ENCODE measurements at places on chromosomes 4 and X.

DNA sequence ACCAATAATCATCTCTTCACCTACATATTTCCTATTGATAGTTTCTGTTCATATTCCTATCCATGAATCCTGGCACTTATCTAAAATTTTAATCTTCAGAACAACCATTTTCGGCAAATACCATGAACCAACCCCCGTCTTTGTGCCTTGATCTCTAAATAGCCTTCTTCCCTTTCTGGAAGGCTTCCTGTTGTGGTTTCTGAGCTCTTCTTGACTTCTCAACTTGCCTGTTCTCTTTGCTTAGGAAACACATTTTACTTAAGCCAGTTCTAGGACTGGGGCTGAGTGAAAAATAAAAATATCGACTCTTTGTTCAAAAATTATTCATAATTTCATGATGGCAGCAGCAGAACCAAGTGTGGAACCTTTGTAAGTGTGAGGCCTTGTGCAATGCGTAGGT lies 882.4 kb downstream of the C4orf33 start:
- DNase-seq, result no peak

DNA sequence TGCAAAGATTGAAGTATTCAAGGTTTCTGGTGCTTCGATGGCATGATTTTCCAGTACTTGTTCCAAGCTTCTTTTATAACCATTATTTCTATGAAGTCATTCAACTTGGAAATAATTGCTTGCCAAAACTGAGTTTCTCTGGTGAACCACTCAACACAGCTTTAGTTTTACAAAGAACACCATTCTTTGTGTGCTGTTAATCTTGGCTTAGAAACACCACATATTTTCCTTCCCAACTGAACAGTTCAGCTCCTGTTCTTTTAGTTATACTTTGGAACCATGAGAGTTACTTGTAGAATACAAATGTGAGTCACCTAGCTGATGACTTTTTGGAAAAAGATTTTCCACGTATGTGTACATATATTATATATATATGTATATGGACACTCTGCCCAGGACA lies 32.7 kb downstream of the TMEM47 start:
- DNase-seq, result no peak

- DNase-seq, result no peak
Measured at GRCh38 chrX:105564501-105564900, 257.8 kb upstream of the NRK start.

- no peak for DNase-seq
Measured at GRCh38 chr4:15547392-15547791, 77.7 kb downstream of the CC2D2A start.

DNA sequence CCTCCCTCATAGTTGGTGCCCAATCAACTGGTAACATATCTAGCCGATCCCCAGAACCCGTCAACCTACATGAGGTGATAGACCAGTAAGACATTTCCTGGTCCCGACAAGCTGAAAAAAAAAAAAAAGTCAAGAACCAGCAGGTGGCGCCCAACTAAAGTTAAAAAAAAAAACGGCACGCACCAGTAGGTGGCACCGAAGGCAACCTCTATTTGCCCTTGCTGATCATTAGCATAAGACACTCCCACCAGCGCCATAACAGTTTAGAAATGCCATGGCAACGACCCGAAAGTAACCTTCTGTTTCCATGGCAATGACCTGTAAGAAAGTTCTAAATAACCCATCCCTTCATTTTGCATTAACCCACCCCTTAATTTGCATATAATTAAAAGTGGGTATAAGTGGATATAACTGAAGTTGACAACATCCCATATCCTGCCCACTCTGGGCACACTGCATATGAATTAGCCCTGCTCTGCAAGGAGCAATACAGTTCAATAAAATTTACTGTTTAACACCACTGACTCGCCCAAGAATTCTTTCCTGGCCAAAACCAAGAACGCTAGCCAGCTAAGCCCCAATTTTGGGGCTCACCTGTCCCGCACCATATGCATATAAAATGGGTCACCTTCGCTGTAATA lies 83.9 kb upstream of the SPANXB1 start:
- DNase-seq, result no peak

- no peak for DNase-seq
Measured at GRCh38 chr4:62399242-62399641, 1199.1 kb downstream of the ADGRL3 start.

- DNase-seq, result no peak
Measured at GRCh38 chr4:17559709-17560048, 17.3 kb upstream of the LAP3 start.

DNA sequence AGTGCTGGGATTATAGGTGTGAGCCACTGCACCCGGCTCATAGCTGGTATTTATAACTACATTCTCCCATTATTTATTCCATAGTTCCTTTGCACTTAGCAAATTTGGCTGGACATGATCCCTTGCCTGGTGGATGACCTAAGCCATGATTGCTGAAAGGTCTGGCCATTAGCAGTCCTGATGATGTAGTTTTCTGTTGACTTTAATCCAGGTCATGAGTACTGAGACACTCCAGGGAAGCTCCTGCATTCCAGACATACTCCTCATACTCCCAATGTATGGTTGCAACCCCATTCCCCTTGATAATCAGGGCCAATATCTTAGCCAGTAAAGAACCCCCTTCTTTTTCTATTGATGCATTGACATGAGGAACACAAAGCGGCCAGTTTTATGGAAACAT lies 24.4 kb upstream of the MGST2 start:
- no peak for DNase-seq

All from activated CD8-positive, alpha-beta memory T cell treated with anti-CD3 and anti-CD28 coated beads for 4 hours (primary cell).